ENCODE measurements at places on chromosomes 11 and 22.

GRCh38 chr11:109133159-109133558 is 288.8 kb upstream of the C11orf87 start:
- no peak for DNase-seq

GRCh38 chr22:42490243-42490832 is 29.3 kb downstream of the RRP7A start:
- DNase-seq: no peak

DNA sequence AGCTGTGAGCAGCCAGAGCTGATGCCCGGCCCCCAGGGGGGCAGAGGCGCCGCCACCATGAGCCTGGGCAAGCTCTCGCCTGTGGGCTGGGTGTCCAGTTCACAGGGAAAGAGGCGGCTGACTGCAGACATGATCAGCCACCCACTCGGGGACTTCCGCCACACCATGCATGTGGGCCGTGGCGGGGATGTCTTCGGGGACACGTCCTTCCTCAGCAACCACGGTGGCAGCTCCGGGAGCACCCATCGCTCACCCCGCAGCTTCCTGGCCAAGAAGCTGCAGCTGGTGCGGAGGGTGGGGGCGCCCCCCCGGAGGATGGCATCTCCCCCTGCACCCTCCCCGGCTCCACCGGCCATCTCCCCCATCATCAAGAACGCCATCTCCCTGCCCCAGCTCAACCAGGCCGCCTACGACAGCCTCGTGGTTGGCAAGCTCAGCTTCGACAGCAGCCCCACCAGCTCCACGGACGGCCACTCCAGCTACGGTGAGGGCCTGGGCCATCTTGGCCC is 6.1 kb downstream of the CDC42EP1 start:
- DNase-seq: peak; percentile 71

DNA sequence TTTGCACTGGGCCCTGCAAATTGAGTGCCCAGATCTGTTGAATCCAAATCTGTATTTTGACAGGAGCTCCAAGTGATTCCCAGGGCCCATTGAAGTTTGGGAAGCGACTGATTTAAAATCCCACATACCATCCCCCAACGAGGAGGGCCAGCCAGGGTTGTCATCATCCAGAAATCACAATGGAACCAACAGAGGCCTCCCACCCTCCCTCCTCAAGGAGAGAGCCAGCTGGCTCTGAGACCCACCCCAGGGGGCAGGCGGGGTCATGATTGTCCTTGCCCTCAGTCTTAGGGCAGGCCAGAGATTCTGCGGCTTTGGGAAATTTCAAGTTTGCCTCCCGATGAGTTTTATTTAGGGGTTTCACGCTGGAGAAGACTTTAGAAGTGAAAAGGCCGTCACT is 358.2 kb downstream of the MN1 start:
- DNase-seq: no peak

GRCh38 chr11:89321401-89321800 is 143.7 kb downstream of the TYR start:
- no peak for DNase-seq

- no peak for DNase-seq
Observed at GRCh38 chr22:22591348-22592299, 32.6 kb upstream of the PRAME start.

DNA sequence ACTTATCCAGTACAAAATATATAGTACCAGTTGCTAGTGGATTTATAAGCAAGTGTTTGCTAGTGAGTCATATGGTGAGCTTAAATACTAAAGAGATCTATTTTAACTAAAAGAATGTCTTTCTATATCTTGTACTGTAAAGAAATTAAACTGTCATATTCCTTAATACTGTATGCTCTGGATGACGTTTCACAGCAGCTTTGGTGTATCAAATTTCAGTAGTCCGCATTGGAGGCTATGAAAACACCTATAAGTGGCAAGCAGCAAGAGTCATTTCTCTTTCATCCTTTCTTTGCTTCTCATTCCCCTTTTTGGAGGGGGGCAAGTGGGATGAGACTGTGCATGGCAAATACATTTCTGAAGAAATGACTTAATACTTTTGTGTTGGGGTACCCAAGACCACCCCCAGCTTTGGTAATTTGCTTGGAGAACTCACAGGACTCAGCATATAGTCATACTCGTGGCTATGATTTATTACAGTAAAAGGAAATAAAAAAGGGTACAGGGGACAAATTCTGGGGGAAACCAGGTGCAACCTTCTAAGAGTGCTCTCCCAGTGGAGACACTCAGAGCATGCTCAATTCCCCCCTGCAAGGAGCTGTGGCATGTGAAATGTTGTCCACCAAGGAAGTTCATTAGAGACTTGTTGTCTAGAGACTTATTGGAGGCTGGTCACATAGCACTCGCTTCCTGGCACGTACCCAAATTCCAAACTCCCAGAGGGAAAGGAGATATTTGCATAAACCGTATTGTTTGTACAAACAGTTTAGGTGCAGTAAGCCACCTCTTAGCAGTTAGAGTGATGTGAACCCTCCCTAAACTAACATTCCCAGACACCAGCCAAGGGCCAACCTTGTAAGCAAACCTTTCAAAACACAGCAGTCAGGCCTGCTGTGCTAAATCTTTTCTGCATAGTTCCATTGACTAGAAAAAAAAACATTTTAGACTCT is 210.8 kb downstream of the PGR start:
- DNase-seq: no peak

DNA sequence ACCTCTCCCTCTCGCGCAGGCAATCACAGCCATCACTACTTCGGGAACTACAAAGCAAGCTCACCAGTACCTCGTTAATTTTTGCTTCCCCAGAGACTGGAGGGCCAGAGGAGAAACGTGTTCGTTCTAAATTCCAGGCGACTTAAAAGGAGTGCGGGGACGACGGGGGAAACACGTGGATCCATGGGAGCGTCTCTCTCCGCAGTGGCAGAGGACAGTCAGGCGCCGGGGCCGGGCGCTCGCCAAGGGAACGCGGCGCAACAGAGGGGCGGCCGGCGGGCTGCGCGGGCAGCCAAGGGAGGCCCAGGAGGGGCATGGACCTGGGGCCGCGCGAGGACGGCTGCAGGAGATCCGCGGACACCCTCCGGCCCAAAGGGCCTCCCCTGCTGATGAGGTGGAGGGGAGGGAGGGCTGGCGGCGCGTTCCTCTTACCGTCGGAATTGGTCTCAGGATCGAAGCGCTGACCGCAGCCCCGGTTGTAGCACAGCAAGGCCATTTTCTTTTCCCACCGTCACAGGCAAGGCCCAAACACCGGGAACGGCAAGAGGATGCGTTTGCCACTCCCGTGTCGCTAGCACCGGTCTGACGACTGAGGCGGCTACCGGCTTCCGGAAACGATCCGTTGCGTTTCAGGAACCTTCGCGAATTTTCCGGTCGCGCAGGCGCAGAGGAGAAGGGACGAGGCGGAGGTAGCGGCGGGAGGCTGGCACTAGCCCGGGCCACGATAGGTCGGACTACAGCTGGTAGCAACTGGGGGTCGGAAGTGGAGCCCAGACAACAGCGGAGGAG is at the start of gene CHORDC1:
TSS of gene CHORDC1 (minus strand) at position 591 of the 789 bp plus-strand sequence. CDS start at position 496, 95 bp downstream.
- DNase-seq: peak; percentile 98

GRCh38 chr11:20963596-20963995 is 294.2 kb downstream of the NELL1 start:
- DNase-seq: no peak

DNA sequence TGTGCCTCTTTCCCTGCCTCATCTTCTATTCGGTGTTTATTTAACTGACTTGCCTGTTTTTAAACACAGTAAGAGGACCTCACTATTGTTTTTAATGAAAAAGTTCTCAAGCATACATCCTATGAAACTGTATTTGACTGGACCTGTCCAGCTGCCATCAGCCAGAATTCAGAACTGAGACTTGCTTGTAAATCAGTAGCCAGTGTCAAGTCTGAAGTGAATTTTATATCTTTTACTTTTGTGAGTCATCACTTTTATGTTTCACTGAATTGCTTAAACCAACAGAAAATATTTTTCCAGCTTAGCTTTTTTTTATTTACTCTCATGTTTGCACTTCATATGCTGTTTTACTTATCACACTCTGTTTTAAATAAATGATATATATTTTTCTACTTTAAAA is 88.3 kb downstream of the LUZP2 start:
- DNase-seq: no peak

GRCh38 chr11:34394771-34395300 is 37.0 kb upstream of the ABTB2 start:
- DNase-seq: no peak

DNA sequence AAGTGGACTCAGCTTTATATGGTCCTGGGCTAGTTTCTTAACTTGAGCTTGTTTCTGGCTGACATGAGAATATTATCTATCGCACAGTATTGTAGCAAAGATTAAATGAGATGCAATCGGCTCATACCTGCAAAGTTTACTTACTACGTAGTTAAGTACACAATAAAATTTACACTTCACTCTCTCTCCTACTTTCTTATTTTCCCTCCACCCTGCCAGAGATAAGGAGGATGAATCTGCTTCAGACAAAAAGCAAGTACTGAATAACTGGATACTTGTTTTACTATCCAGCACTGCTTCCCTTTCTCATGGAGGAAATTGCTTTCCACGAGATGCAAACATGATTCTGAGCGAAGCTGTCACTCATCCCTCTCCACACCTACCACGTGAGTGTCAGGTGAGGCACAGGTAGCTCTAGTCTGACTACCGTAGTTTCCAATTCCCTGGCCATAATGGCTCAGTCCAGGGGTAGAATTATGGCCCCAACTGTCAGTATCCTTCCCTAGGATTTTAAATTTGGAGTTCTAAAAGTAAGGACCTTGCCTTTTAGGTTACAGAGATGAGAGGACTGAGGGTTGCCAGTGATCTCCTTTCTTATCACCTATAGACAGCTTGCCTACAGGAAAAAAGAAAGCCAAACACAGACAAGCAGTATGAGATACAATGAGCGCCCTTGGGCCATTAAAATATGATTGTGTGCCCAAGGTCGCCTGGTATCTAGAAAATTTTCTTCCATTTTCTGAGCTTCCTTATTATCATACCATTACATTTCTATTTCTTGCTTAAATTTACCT is 39.8 kb downstream of the GAB2 start:
- DNase-seq: no peak

DNA sequence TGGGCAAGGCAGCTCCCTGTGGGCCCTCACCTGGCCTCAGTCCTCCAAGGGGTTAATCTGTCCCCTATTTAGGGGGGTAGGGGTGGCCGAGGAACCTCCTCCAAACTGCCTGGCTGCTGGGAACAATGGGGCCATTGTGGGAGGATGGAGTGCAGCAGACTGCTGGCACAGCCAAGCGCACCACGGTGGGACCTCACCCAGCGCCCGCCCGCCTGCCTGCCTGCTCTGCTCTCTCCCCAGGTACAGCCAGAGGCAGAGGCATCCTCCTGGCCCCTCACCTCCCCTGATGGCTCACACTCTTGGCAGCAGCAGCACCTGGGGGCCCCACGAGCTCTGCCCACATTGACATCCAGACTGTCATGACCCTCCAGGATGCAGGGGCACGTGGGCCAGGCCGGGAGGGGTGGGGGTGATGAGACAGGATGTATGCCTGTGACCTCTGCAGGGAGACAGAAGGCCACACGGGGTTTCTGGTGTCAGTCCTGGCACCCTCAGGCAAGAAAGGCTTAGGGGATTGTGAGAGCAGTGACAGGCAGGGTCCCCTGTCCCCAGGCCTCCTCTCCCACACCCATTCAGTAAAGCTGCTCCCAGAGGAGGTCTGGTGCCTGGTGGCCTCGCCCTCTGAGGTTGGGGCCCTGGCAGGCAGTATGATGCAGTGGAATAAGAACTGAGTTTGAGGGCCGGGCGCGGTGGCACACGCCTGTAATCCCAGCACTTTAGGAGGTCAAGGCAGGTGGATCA is 11.4 kb downstream of the BCL9L start:
- DNase-seq: peak; percentile 83

DNA sequence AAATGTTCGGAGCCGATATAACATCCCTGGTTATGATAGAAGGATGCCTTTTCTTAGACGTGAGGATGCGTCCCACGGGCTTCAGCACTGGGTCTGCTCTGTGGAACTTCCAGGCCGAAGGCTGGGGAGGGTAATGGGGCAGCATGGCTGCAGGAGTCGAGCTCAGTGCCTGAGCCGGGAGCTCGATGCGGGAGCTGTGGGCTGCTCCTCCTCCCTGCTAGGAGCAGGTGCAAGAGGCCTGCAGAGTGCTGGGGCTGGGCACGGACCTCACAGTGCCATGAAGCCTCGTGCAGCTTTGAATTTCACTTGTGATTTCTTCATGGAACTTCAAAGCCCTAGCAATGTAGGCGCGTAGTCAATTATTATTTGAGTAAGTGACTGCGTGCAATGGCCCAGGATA is 6.0 kb downstream of the TUBA8 start:
- DNase-seq: no peak

- no peak for DNase-seq
Observed at GRCh38 chr22:49958931-49959781, 1.4 kb upstream of the PIM3 start.

- no peak for DNase-seq
Observed at GRCh38 chr22:46897246-46897623, 134.8 kb downstream of the TBC1D22A start.

- DNase-seq: no peak
Observed at GRCh38 chr11:68372625-68373024, 60.2 kb downstream of the LRP5 start.

DNA sequence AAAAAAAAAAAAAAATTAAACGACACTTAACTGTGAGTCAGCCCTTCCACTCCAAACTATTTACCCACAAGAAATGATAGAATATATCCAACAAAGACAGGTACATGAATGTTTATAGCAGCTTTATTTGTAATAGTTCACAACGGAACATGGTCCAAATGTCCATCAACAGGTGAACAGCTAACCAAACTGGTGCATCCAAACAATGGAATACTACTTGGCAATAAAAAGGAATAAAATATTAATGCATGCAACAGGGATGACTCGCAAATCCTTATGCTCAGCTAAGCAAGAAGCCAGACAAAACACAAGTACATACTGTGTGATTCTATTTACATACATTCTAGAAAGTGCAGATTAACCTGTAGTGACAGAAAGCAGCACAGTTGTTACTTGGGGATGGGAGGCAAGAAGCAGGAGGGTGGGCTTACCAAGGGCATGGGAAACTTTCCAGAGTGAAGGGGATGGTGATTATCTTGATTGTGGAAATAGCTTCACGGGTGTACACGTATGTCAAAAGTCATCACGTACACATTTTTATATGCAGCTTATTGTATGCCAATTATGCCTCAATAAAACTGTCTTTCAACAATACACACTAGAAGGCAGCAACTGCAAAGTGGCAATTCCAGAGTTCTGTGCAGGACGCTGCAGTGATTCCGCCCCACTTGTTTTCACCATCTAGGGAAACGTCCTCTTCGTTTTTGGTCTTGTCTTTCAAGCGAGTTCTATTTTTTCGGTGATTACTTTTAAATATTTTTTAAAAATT is 6.7 kb upstream of the SF1 start:
- no peak for DNase-seq

GRCh38 chr22:46294784-46295183 is 1.9 kb upstream of the GTSE1 start:
- DNase-seq: no peak

DNA sequence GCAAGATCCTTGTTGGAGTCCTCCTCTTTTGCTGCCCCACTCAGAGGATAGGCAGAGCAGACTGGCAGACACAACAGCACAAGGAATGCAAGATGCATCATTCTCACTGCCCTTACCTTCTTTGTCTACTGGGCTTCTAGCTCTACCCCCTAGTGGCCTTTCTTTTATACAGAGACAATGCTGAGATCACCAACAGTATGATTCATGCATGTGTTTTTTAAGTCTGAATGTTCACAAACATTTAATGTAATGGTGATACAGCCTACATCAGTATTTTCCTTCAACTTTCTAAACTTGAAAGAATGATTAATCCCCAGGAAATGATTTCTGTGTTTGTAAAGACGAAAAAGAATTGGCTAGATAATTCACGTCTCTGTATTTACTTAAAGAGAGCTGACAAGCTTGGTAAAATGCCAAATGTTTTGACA is at the start of gene MMP10:
TSS of gene MMP10 (minus strand) at position 138 of the 428 bp plus-strand sequence. CDS start at position 101, 37 bp downstream.
- DNase-seq: no peak

All from activated CD8-positive, alpha-beta memory T cell treated with anti-CD3 and anti-CD28 coated beads, Interleukin-2, amount 50 U/mL, for 48 hours (primary cell).